ENCODE measurements at places on chromosomes 3 and 15. TPM values are rescaled to one million over a fixed set of nuclear protein-coding genes. Genes with fewer than 3 reads are reported as not detected.
A peak's percentile ranks its signal among the peaks of the same experiment; 100 is the strongest.

DNA sequence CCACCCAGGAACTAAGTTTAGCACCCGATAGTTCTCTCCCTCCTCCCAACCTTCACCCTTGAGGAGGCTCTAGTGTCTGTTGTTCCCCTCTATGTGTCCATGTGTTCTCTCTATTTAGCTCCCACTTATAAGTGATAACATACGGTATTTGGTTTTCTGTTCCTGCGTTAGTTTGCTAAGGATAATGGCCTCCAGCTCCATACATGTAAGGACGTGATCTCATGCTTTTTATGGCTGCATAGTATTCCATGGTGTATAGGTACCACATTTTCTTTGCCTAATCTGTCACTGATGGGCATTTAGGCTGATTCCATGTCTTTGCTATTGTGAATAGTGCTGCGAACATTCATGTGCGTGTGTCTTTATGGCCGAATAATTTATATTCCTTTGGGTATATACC, 66.9 kb upstream of the TRA2B start:
- DNase-seq = no peak

DNA sequence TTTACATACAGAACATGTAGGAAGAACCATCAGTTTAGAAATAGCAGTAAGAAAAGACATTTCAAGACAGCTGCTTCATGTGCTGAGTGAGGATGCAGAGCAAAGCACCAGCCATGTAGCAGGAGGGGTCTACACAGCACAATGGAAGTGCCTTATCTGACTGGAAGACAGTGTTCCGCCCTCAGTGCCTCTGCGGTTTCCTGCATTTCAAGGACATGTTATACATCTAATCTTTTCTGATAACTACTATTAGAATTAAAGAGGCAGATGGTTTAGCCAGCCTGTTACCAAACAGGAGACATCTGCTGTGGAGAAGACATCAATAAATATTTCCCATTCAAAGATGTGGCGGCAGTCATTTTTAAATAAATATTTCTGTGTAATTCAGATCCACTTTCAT, 10.6 kb downstream of the LSG1 start:
- DNase-seq = no peak

DNA sequence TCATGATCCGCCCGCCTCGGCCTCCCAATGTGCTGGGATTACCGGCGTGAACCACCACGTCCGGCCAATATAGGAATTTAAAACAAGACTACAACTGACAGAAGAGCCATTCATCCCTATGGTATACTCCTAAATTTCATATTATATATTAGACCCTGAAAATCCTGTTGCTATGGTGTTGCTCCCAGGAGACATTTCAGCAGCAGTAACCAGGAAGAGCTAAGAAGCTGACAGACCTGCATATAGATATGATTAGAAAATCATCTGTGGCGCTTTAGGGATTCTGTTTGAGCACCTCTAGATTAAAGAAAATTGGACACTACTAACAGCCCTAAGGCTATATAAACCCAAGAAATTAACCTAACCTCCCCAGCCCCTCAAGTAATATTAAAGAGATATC, 38.8 kb downstream of the TBL1XR1 start:
- DNase-seq = no peak

DNA sequence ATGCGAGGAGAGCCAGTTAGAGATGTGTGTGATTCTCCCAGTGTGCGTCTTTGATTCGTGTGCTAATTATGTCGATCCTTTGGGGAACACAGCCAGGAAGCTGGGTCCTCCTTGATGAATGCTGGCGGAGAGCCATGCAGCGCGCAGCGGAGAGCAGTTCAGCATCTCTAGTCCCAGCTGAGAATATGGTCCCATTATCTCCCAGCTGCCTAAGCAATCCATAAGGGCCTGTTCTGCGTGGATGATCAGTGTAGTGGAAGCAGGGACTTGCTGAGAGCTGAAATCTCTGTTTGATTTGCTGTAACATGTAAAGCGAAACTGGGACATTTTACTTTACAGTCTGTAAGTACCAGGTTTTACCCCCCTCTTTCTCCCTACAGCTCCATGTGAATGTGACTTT, 412.7 kb downstream of the CNTN4 start:
- no peak for DNase-seq

DNA sequence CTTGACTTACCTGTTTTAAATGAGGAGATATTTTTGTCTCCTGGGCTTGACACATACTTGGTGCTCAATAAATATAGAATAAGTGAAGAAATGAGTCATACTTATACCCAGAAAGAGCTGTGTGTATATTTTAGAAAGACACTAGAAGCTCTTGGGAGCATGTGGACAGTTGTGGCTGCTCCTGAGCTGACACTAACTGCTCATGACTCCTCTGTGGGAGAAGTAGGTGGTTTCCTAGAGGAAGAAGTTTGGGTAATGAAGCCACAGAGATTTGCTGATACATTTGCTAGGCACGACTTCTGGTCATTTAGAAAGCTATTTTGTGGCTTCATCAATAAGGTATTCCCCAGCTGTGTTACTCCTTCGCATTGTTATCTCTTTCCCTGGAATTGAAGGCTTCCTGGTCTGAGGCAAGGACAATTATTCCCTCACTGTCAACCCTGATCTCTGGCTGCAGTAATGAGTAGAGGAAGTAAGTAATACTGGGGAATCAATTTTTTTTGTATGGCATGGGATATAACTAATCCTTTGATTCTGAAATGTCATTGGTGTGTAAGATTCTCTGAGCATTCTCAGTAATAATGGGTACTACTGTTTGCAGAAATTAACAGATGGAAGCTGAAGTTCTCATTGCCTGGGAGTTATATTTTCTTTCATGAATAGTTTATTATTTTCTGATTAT, 79.6 kb upstream of the DCBLD2 start:
- DNase-seq = no peak

- no peak for DNase-seq
Observed at GRCh38 chr3:21551019-21551418, 200.0 kb downstream of the ZNF385D start.

ASB14 gene
- 0.27 TPM for polyA plus RNA-seq

- no peak for DNase-seq
Observed at GRCh38 chr3:7272203-7272602, 411.3 kb downstream of the GRM7 start.

- DNase-seq = no peak
Observed at GRCh38 chr3:184145111-184145524, 10.0 kb downstream of the EIF2B5 start.

CHL1 gene
- not detected for polyA plus RNA-seq

GRCh38 chr3:47019201-47019600, 39.7 kb downstream of the NBEAL2 start:
- no peak for DNase-seq

- DNase-seq = no peak
Observed at GRCh38 chr3:183259087-183259486, 6.0 kb downstream of the B3GNT5 start.

DNA sequence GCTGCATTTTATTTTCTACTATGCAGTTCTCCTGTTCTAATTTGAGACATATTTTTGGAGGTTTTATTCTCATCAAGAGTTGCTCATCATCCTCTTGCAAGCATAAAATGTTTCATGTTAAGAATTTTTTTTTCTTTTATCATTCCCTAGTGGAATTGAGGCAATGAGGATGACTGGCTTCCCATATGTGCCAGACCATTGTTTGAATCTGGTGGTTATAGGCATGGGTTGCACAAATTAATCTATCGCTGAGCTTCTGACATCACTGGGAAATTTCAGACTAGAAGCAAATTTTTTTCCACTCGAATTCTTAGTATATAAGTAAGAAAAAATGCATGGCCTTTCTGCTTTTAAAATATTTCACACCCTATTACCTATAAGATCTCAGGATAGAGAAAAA, 279.1 kb upstream of the PLSCR5 start:
- no peak for DNase-seq

ST8SIA2 gene
- not detected for polyA plus RNA-seq

- DNase-seq = no peak
Observed at GRCh38 chr15:89167267-89168176, 53.9 kb downstream of the RLBP1 start.

ROBO2 gene
- not detected for polyA plus RNA-seq

- DNase-seq = peak; percentile 99
Observed at GRCh38 chr3:101676765-101677435, at the start of gene ZBTB11. Gene ZBTB11 (minus strand): TSS chr3:101677132. CDS start chr3:101676914, 218 bp downstream.

FGF12 gene
- not detected for polyA plus RNA-seq

DNA sequence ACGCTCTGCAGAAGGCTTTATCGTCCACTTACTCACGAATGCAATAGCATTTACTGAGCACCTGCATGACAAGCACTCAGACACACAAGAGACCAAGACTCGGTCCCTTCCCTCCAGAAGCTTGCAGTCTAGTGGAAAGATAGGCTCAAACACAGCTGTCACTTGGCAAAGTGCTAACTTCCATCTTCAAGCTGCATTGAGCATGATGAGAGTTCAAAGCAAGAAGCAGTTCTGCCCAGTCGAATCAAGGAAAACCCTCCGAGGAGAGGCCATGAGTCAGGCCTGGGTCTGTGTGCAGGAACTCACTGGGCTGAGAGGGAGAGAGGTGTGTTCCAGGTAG, 51.5 kb downstream of the C3orf20 start:
- DNase-seq = no peak

ENTPD3 gene
- not detected for polyA plus RNA-seq

GOLGA6A gene
- polyA plus RNA-seq = not detected

- peak; percentile 34 for DNase-seq
Observed at GRCh38 chr15:92082006-92082843, 228.7 kb downstream of the SLCO3A1 start.

- no peak for DNase-seq
Observed at GRCh38 chr3:162670181-162670580, 1173.6 kb downstream of the OTOL1 start.

ULK3 gene
- 26.0 TPM for polyA plus RNA-seq

ZKSCAN7 gene
- 0.88 TPM for polyA plus RNA-seq

DNA sequence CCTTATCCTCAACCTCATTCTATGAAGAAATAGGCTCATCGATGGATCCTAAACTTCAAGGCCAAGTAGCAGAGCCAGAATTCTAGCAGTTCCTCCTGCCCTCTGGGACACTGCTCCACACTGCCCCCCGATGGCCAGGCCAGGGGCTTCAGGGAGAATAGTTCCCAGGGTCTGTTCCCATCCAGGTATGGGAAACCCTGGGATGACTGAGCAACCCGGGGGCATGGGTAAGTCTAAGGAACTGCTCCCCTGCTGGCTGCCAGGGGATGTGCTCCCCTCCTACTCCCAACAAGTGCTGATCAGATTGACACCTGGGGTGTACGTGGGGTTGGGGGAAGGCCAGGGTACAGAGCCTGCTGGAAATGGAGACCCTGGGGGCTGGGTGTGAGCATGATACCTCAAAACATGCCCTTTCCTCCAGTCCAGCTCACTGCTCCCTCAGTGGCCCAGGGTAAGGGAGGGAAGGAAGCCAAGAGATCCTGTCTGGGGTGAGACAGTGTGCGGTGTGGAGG, 7.6 kb downstream of the ULK3 start:
- DNase-seq = peak; percentile 32

DNA sequence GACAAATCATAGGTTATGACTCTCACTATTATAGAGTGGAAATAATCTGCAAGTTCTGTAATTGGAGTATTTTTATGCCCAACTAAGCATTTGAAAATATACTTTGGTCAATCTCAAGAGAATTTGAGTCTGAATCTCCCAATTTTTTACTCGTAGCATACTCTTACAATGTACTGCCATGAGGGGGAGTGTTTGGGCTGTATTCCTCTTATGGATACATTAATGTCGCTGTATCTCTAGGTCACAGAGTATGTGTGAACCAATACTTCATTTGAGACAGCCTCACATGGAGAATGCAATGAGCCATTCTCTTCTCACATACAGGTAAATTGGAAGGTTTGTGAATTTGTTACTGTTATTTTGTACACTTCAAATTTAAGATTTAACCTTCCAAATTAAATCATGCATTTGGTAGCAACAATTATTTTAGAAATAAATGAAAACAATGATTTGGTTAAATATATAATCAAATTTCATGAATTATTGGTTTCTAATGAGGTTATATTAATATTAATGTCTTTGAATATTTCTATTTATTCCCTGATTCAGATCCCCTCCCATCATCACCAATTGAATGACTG, 5.5 kb upstream of the CD200 start:
- DNase-seq = peak; percentile 20

FETUB gene
- not detected for polyA plus RNA-seq

- DNase-seq = no peak
Observed at GRCh38 chr15:63990454-63990853, 55.8 kb downstream of the DAPK2 start.

DNA sequence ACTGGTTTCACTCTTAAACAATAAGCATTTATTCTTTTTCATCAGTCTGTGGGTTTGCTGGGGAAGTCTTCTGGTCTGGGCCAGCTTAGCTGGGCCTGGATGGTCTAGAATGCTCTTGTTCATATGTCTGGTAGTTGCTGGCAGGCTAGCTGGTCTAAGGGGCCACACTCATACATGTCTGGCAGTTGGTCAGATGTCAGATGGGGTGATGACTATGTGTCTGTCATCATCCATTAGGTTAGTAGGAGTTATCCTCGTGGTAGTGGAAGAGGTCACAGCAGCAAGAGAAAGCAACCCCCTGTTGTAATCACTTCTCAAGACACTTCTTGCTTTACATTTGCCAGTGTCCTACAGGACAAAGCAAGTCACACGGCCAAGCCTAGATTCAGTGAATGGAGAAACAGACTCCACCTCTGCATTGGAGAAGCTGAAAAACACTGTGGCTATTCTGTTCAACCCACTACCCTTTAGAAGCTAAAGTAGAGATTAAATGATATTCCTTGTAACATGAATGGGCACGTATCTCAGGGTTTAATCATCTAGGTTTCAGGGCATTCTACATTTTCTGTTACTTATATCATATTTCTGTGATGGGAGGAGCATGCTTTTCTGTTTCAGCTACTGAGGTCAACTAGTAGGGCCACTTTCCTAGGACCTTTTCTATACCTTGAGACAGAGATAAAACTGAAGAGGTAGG, 5.5 kb upstream of the ARID3B start:
- DNase-seq = no peak

ITGA11 gene
- not detected for polyA plus RNA-seq

- no peak for DNase-seq
Observed at GRCh38 chr15:64519897-64520296, 59.5 kb downstream of the ZNF609 start.

GRCh38 chr15:59217876-59218498, 11.3 kb downstream of the LDHAL6B start:
- no peak for DNase-seq

CFAP44 gene
- polyA plus RNA-seq = 0.22 TPM

GRCh38 chr3:44106756-44107155, 134.9 kb upstream of the TOPAZ1 start:
- DNase-seq = no peak

ZPLD1 gene
- not detected for polyA plus RNA-seq

DNA sequence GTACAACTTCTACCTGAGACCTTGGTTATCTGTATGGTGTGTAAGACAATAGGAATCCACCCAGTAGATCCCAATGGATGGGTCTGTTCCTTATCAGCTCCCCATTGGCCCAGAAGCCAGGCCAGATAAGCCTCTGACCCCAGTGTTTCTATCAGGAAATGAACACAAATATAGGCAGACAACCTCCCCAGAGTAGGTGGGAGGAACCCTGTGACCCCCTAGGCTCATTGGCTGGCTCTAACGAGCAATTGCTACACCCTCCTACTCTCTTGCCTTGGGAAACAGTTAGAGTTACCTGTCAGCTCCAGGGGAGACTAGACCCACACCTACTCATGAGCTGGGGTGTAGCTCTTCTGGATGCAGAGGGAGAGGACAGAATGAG, 299.9 kb downstream of the UACA start:
- DNase-seq = no peak
